Iris pigment epithelial cell (primary cell): ENCODE measurements at places on chromosomes 1 and 21.

DNA sequence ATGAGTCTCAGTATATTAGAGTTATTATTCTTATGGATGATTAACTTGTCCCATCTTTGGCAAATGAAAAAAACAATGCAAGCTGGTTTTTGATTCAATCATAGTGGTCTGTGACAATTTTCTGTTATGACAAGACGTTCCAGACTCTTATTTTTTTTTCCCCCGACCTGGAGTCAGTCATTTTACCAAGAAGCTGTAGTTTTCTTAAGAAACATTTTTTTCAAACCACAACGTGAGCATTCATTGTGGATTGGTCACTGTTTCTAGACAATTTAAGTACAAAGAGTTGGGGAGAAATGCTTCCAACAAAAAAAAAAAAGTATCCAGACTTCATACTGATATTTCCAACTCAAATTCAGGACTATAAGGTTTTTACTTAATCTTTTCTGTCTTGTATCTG, 8.0 kb upstream of the ANGPTL3 start:
- peak; percentile 77 for DNase-seq

DNA sequence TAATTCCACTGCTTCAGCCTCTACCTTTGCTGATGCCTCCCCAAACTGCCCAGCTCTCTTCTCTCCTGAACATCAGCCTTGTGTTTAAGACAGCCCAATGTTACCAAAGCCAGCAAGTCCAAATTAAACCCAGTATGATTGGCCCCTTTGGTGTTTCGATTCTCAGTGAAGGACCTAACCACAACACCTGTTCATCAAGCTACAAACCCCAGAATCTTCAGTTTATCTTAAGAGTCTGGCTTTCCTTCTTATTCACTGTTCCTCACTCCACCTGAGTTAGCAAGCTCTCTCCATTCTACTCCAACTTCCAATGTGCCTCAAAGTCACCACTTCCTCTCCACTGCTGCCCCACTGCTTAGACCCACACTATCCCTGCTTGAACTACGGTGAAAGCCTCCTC, 25.5 kb upstream of the ITPKB start:
- no peak for DNase-seq

GRCh38 chr1:183385340-183386144, 32.6 kb downstream of the NMNAT2 start:
- peak; percentile 10 for DNase-seq

- DNase-seq = no peak
Measured at GRCh38 chr1:27885114-27885528, 12.8 kb downstream of the THEMIS2 start.

GRCh38 chr21:38797470-38797869, 8.3 kb upstream of the ETS2 start:
- no peak for DNase-seq

DNA sequence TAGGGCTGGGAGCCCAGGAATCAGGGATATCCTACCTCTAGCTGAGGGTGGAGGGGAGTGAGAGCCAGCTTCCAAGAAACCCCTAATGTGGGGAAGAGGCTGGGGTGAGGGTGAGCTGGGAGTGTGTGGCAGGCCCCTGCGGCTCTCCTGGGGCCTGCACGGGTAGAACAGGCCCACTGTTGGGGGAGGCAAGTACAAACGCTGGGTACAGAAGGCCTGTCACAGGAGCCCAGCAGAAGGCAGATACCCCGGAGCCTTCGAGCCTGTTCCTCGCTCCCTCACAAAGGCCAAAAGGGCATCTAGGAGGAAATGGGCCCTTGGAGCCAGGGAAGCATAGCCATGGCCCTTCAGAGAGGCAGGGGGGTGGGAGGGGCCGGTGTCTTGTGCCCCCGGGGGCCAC, 13.7 kb downstream of the CELF3 start:
- no peak for DNase-seq

DNA sequence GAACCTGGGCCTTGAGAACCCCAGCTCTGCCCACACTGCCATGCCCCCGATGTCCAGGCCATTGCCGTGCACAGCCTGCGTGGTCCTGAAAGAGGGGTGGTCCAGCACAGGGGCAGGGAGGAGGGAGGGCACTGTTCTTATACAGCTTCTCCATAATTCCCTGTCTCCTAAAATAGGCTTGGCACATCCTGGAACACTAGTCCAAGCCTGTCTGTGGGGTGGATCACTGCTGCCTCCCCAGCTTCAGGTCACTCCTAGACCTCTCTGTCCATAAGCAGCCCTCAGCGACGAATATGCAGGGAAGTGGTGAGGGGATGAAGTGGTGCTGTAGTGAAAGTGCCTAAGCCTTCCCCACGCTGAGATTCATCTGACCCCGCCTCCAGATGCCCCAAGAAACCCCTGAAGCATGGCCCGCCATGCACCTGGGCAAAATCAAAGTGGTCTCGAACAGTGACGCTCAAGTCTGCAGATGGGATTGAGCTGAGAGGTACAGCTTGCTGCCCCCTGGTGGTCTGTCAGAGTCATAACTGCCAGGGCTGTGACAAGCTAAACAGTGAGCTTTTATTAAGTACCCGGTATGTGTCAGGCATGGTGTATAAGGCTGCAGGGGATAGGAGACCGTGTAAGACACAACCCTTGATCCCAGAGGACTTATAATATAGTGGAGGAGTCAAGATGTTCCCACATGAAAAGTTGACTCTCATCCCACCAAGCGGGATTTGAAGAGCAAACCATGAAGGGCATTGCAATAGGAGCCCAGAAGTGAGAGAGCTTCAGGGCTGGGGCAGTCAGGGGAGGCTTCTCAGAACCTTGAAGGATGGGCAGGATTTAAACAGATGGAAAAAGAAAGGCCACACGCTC, 66.6 kb downstream of the FAM163A start:
- DNase-seq = peak; percentile 75
